Coronary artery (tissue), 2 donors: ENCODE measurements at places on chromosomes 2 and 18.

- DNase-seq: no peak
These were observed 235.8 kb upstream of the TNP1 start for GRCh38 chr2:217095511-217096205.

GRCh38 chr2:48510329-48510728 is 19.6 kb upstream of the STON1 start:
- DNase-seq: no peak

DNA sequence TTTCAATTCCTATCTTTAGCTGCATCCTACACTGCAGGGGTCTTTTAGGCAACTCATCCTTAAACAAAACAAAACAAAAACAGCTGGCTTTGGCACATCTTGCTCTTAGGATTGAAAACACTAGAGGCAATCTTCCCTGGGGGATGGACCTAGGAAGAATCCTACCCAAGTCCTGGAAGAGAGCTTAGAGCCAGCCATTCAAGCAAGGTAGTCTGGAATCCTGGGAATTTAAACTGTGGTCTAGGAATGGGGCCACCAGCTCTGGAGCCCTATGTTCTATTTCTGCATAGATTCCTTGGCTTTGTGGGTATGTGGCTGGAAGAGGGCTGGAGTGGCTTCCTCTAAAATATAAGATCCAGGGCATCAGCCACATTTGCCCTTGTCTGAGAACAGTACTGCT is 27.7 kb downstream of the MYL1 start:
- DNase-seq: no peak

- peak; percentile 36 for DNase-seq
These were observed 29.2 kb downstream of the ZNF516 start for GRCh38 chr18:76465630-76466409.

DNA sequence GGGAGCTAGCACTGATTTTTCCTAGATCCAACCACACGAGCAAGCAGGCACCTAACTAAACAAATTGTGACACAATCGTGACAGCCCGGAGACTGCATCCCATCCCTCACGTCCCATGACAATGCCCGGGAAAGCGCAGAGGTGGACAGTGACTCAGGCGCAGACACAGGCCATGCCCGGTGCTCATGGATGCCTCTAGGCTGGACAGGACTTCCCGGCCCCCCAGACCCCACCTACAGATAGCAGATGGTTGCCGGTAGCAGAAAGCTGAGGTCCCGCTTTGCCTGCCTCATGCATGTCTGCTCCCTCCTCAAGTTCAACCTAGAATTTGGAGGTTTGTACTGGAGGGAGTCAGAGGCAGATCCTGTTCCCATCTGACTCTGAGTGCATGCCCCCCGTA is 81.0 kb downstream of the TPO start:
- DNase-seq: no peak

GRCh38 chr2:105431367-105432043 is 32.7 kb upstream of the FHL2 start:
- DNase-seq: no peak

DNA sequence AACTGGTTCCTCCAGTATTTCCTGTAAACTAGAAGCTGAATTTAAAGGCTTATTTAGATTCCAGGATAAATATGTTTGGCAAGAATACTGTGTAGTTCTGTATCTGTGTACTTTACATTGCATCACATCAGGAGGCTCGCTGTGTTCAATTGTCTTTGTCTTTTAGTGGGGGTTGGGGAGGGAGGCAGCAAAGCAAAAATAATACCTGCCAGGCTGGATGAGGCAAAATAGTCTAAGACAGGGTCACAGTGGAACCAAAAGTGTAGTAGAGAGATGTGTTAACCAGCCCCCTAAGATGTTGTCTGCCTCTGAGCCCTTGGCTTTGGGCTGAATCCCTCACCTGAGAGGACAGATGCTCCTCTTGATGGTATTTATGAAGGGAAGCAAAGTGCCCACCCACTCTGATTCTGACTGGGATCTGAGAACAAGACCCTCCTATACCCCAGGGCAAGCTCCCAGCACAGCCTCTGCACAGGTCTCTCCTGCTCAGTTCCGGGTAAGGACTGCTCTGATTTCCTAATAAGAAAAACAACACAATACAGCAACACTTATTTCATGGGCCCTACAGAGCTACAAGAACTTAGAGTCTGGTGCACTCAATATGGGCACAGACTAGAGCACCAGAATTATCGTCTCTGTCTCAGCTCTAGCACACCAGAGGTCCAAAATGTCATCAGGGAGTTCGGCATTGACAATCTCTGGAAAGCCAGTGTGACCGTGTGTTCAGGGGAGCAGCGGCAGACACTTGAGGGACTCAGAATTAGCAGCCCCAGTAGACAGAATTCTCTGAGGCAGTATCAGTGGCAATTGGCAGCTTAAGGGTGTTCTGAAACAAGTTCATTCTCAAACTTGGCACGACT is 7.2 kb upstream of the AFTPH start:
- DNase-seq: no peak

DNA sequence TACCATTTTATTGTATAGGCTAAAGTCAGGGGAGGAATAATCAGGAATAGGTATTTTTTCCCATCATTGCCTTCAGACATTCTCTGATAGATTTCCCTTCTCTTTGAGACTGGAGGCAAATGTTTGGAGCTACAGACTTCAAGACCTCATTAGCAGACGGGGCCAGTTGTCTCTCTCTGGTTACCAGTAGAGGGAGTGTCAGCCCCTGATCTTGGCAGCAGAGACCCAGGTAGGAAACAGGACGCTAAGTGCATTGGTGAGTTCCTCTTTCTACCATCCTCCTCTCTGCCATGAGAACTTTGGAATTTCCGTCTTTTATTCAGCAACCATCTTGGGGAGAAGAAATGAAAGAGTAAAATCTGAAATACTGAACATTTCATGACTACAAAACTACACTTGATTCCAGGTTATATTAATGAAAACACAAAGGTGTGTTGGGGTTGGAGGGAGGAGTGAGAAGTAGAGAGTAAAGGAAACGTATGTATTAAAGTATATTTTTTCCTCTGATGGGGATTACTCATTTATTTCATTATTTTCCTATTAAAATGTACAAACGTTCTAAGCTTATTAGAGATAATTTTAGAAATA is 186.2 kb upstream of the GCFC2 start:
- DNase-seq: no peak

- DNase-seq: peak; percentile 78
These were observed 12.6 kb upstream of the MLPH start for GRCh38 chr2:237474442-237474911.

- no peak for DNase-seq
These were observed 60.8 kb downstream of the CWC22 start for GRCh38 chr2:179946346-179946745.
